ENCODE measurements at places on chromosomes 12 and 14.

GRCh38 chr14:101301011-101301410 is 260.3 kb upstream of the DIO3 start:
- DNase-seq: no peak

DNA sequence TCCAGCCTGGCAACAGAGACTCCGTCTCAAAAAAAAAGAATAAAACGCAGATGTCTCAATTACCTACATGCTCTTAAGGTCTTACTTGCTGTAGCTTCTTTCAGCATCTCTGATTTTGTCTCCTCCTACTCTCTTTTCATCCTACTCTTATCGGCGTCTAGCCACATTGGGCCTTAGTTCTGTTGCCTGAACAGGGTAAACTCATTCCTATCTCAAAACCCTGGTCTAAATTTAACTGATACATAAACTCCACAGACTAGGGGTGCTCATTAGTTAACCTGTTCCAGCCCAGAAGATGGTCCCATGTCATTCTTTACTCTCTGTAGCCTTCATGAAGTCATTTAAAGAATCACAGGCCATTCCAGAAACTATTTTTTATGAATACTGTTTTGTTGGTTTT is 33.6 kb downstream of the EXD2 start:
- DNase-seq: no peak

DNA sequence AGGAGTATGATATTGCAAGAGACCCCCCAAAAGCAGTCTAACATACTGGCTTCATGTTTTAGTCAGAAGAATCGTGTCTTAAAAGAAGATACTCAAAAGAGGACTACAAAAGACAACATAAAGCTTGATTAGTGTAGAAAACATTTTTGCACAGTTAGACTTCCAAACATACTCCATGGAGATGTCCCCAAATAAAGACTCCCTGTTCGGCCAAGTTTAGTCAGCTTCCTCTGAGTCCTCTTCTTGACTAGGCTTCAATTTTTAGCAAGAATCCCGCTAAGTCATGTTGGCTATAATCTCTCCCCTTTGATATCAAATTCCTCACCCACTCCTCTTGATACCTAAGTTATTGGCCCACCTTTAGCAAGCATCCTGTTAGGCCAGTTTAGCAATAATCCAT is 298.0 kb downstream of the RMST start:
- DNase-seq: no peak

GRCh38 chr12:7129872-7130691 is at the start of gene CLSTN3:
CLSTN3 (plus strand) TSS chr12:7130371; CDS start chr12:7130649, 278 bp downstream.
- DNase-seq: peak; percentile 51

GRCh38 chr14:76961631-76962302 is 66.7 kb downstream of the IRF2BPL start:
- DNase-seq: no peak

DNA sequence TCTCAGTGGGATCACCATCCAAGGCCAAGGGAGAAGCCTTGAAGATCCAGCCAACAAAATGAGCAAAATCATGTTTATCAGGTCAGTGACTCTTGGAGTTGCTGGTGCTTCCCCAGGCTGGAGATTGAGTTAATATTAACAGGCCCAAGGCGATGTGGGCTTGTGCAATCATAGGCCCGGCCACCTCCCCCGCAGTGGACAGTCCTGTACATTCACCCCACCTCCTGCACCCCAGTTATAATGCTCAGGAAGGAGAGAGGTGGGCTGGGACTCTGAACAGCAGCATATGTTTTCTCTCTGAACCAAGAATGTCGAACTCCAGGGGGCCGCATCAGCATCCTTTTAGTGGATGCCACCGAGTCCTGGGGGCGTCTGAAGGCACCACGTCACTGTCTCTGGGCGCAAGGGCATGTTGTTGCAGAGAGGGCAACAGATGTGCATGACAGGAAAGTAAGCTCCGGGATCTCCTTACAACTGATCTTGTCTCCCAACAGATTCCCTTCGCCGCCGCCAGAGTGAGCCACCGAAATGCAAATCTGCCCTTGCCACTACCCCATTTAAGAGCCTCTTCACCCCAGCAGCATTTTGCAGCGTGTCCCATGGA is 32.2 kb upstream of the SERPINA6 start:
- DNase-seq: peak; percentile 82

Data from NCI-H1694 treated with DMSO at 0.1 percent for 48 hours (cell line).